GDM1 (cell line): ENCODE measurements at places on chromosomes 7 and 10.

GRCh38 chr10:73537709-73538108 lies 41.9 kb upstream of the PPP3CB start:
- no peak for DNase-seq

- no peak for DNase-seq
These were observed 111.5 kb downstream of the PLXNA4 start for GRCh38 chr7:132464740-132465139.

DNA sequence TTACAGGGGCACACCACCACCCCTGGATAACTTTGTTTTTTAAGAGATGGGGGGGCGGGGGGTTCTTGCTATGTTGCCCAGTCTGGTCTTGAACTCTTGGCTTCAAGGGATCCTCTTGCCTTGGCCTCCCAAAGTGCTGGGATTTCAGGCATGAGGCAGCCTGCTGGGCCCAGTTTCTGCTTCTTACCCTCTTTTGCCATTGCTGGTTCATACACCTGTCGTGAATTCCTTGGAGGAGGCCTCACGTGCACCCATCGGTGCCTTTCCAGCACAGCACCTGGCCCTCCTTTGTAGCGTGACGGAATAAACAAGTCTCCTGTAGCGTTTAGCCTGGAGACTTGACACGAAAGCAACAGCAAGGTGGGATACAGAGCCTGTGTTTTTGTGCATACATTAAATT lies 75.5 kb downstream of the CARD11 start:
- no peak for DNase-seq

DNA sequence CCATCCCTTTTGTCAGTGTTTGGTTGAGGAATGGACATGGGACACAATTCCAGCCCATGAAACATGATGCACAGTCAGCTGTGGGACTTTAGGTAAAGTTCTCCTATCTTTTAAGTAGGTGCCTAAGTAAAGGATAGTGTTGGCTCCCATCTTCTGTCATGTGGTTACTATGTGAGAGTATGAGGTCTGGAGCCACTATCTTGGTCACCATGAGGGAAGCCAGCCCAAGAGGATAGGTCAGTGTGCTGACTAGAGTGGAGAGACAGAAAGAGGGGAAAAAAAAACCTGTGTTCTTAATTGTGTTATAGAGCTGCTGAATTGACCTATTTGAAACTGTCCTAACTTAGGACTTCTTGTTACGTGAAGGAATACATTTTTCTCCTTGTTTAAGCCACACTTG lies 89.7 kb upstream of the NAMPT start:
- DNase-seq: no peak

DNA sequence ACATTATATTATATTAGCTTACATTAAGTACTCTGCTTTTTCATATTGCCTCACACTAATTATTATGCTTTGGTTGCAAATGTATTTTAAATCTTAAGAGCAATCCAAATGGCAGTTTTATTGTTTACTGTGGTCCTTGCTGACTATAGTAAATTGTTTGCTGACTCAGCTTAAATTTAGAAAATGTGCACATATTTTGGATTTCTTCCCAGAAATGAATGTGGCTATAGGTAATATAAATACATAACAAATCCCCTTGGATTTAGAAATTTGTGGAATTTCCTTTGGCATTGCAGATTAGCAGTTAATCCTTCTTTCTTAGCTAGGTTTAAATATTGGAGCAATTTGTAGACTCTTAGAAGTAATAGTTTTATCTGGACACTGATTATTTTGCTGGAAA lies 565.8 kb downstream of the NRG3 start:
- DNase-seq: no peak

DNA sequence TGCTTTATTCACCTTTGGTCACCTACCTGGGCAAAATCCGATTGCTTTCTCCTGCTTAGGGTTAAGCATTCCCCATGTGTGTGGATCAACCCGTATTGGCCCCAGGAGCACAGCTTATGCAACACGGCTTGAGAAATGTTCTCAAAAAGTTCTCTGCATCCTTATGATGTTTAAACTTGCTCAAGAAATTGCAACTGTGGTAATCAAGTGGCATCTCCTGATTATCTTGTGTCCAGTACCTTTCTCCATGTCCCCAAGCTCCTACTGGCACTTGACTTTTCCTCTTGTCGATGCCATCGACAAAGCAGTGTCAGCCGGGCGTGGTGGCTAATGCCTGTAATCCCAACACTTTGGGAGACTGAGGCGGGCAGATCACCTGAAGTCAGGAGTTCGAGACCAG lies 4.7 kb upstream of the PKD2L1 start:
- no peak for DNase-seq

- DNase-seq: no peak
These were observed 30.3 kb upstream of the TPK1 start for GRCh38 chr7:144866189-144866588.

GRCh38 chr7:151311294-151311864 lies 30.2 kb upstream of the NUB1 start:
- DNase-seq: no peak

GRCh38 chr7:108284349-108285002 lies 154.3 kb upstream of the LAMB4 start:
- no peak for DNase-seq

DNA sequence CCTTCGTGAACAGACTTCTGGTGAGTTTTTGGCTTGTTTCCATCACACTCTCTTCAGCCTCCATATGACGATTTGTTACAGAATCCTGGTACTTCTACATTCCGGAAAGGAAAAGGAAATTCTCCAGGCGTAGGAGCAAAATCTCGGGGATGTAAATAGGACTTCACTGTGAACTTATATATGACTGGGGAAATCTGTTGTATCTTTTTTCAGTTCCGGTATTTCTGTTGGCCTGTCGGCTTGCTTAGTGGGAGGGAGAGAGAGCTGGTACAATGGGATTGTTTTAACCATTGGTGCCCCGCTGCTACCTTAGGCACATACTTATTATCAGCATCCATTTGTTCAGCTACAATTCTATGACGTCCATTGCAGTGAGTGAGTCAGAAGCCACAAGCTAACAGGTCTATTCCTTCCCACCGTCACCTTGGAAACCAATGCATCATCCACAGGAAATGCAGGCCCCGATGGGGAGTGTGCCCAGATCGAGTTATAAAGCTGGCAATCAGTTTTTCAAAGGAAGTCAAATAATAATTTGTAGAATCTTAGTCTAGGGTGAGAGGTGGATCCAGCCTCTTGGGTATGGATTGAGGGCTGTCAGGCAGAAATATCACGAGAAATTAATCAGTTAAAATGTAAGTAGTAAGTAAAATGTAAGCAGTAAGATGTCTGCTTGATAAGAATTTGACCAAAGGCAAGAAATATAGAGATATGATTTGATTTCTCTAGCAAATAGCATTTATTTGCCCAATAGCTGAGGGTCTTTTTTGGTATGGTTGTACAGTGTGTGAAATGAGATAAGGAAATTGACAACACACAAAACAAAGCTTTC lies 92.0 kb upstream of the MKLN1 start:
- no peak for DNase-seq

DNA sequence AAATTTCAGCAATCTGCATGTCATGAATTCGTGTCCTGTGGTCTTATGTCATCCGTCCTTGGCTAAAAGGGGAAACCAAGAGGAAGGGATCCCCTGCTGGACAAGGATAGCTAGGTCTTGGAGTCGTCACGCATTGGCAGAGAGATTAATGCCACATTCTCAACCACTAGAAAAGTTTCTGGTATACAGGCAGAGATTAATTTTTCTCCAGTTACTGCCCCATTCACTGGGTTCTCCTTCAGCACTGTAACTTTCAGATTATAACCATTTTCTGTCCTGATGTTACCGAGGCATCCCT lies 1060.6 kb upstream of the AUTS2 start:
- DNase-seq: no peak

DNA sequence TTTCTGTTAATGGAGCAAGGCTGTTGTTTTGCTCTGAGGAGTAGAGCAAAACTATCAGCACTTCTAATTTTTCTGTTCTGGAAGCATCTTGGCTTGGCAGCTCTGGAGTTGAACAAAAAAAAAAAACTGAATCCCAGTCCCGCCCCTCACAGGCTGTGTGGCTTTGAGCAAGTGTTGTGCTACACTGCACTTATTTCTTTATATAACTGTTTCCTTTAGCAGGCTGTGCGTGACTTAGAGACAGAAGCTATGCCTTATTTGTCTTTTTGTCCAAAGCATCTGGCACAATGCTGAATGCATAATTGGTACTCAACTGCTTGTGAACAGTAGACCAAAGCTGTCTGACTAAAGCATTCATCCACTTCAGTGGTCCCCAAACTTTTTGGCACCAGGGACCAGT lies 96.1 kb downstream of the AMPH start:
- no peak for DNase-seq

- DNase-seq: no peak
These were observed 594.8 kb upstream of the SEMA3D start for GRCh38 chr7:85781606-85782005.
